AG10803 (cell line): ENCODE measurements at places on chromosomes 11 and 22.

DNA sequence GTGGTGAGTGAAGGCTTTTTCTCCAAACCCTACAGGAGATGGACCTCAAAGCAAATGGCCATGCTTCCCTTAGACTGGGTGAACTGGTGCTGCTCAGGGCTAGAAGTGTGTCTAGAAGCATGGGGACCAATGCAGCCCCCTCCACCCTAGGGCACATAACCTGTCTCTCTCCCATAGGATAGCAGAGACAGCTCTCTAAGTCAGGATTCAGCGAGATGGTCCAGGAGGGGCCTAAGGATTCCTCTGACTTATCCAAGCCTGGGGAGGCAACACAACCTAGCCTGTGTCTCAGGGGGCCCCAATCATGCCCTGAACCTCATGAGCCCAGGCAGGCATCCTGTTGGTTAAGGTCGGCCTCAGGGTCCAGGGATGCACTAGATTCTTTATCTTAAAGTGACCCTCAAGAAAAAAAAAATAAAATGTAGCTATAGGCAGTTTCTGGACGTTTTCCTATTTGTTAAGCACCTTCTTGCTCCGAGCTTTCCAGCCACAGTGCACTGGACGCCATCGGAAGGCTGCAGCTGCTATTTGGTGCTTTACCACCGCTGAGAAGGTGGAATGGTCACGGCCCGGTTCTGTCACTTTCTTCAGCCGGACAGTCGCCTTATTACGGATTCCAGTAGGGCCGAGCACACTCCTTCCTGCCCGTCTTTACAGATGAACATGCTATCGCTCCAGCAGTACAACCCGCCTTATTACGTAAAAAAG lies 5.0 kb upstream of the CCND1 start:
- DNase-seq = no peak

- DNase-seq = peak; percentile 41
Measured at GRCh38 chr22:30262917-30263741, 3.5 kb downstream of the OSM start.

DNA sequence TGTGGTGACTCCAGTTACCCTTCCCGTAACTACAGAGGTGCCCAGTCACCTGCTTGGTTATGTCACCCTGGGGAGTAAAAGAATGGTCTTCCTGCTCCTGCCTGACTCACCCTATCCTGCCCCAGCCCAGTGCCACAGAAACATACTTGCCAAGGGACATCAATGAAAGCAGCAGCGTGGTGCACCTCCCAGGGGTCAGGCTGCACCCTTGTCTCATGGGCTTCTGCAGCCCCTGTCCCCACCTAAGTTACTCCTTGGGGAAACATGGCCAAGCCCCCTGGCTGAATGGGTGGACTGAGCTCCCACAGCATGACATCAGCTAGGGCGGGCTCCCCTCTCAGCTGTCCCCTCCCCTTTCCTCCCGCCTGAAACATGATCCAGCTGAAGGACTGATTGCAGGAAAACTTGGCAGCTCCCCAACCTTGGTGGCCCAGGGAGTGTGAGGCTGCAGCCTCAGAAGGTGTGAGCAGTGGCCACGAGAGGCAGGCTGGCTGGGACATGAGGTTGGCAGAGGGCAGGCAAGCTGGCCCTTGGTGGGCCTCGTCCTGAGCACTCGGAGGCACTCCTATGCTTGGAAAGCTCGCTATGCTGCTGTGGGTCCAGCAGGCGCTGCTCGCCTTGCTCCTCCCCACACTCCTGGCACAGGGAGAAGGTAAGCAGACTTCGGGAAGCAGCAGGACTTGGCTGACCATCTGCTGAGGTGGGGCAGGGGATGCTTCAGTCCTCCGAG lies at the start of gene HTR3A:
Gene HTR3A, plus strand, starts transcription at position 368 of the 730 bp plus-strand sequence. Its CDS starts 218 bp downstream, at position 586.
- DNase-seq = no peak

- DNase-seq = peak; percentile 97
Measured at GRCh38 chr11:27213232-27213660, 149.8 kb downstream of the CCDC34 start.

- DNase-seq = no peak
Measured at GRCh38 chr11:31652528-31652927, 143.0 kb downstream of the ELP4 start.

- DNase-seq = peak; percentile 49
Measured at GRCh38 chr22:26702906-26703830, 45.8 kb downstream of the MIAT start.

DNA sequence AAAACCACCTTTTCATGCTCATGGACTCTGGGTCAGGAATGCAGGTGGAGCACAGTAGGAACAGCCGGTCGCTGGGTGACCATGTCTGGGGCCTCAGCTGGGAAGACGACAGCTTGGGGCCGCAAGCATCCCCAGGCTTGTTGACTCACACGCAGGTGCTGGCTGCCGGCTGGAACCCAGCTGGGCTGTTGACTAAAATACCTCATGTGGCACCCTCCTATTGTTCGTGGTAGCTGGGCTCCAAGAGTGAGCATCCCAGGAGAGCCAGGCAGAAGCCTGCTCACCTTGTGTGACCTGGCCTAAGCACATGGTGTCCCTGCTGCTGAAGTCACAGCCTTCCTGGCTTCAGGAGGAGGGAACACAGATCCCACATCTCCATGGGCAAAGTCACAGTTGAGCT lies 9.4 kb downstream of the DPP3 start:
- no peak for DNase-seq

DNA sequence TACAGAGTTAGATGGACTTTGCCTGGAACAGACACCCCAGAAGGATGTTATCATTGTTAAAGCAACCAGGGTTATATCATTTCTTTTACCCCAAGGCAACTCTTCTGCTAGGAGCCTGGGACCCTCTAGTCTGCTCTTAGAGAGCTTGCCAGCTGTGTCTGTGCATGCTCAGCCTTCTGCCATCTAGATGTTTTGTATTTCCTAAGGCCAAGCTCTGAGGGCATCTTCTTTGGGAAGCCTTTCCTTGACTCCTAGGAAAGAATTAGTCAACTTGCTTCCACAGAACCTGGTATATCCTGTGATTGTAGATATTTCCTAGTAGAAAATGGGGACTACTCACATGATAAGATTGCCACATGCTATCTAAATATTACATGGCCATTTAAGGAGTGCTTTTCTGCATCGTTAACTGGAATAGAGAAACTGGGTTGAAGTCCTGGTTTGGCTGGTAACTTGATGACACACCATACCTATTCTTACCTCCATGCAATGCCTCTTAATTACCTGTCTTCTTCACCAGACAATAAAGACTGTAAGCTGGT lies 87.6 kb downstream of the STIM1 start:
- DNase-seq = no peak

DNA sequence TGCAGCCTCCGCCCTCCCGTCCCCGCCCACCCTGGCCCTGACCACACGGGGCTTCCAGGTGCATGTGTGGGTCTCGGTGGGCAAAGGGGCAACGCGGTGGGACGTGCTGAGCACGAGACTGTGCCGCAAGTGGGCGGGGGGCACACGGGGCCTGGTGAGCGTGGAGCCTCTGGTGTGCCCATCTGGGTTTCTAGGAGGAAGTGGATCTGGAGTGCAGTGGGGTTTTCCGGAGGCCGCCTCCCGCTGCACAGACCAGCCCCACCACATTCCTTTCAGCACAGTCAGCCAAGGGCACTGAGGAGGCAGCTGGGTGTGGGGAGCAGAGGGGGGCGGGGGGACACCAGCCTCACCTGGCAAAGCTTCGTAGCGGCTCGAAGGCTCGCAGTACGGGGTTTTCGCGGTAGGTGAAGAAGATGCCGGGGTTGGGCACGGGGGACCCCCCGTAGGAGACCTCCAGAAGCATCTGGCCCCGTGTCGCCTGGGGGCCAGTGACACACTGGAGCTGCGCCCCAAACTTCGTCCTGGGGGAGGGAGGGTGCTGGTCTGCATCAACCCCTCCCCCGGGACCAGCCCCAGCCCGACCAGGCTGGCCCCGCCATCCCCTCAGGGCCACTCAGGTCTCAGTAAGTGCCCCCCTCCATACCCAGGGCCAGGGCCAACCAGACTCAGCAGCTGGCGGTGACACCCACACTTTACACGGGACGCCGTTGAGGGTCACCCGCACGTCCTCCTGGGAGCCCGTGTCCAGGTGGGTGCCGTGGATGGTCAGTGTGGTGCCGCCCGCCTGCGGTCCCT lies 12.4 kb upstream of the MAPK11 start:
- peak; percentile 68 for DNase-seq

GRCh38 chr11:20397281-20397680 lies 9.8 kb downstream of the PRMT3 start:
- DNase-seq = peak; percentile 69

- peak; percentile 13 for DNase-seq
Measured at GRCh38 chr11:131691181-131692041, 321.0 kb downstream of the NTM start.

DNA sequence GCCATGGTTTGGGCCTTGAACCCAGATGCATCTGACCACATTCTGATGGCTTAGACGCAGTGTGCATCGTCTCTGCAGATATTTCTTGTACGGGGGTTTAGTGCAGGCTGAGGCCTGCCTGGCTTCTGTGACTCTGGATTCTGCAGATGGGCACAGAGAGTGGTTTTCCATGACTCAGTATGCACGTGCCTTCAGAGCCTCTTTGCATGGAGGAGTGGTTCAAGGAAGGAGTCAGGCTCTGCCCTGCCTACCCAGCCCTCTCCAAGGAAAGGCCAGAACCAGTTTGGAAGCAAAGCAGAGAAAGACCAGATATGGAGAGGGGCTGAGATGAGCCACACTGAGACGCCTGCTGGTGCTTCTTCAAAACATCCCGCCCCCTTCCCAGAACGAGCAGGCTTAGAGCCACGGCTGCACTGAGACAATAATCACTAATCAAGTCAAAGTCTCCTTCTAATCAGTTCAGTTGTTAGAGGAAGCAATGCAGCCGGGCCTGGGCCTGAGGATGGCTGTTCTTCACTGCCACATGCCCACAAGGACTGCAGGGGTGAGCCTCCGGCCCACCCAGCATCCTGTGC lies 308.9 kb downstream of the NXPE2 start:
- DNase-seq = no peak

DNA sequence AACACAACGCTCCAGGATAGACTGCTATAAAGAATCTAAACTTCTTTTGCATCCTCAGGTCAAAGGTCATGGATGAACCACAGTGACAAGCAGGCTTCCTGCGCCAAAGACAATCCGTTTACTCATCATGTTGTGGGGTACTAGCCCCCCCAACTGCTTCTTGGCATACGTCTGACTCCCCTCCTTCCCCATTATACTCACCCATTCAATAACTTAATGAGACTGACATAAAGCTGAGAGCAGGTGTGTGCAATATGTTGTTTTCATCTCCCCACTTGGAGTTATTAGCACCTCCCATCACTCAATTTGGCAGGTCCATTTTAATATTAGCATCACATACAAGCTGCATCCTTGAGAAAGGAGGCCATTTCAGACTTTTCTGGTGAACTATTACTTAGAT lies 157.1 kb downstream of the CADM1 start:
- DNase-seq = no peak

DNA sequence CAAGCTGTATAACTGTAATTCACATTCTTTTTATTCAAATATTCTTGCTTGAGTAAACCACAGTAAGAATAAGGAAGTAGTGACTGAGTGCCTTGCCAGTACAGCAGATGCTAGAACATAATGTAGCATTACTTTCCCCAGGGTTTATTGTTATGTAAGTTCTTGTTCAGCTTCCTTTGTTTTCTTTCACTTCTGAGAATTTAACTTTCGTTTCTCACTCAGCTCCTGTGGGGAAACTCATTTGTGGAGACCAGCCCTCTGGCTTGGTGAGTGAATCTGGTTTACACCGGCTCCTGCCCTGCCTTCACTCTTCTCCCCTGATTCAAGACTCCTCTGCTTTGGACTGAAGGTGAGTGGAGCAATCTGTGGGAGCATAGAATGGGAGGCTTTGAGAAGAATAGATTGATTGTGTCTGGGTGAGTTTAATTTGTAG lies at the start of gene TRIM22:
Gene TRIM22, plus strand, starts transcription at position 240 of the 433 bp plus-strand sequence. CDS start 6,443 bp downstream, outside the sequence.
- peak; percentile 91 for DNase-seq

- DNase-seq = peak; percentile 60
Measured at GRCh38 chr11:96199563-96200025, 143.4 kb downstream of the MAML2 start.

DNA sequence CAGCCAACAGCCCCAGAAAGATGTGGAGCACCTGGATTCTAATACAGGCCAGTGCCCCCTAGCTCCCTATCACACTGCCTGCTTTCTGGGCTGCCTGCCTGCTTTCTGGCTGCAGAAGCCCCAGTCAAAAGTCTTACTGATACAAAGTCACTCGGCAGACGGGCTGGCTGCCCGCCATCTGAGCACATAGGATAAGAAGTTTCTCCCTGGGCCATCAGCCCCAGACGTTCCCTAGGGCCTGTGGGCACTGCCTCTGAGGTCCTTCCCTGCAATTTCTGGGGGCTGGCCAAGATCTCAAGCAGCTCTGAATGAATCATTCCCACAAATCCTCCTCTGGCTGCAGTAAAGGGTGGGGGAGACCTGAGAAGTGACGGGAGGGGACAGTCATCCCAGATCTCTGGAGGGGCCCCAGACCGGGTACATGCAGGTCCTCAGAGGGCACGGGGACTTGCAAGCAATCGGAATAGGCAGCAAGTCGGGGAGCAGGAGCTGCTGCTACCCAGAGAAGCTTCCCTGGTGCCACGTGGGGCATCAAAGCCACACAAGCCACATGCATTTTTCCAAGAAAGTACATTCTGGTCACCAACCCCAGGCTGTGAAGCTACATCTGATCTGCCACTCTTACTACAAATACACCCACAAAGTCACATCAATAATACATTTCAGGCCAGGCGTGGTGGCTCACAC lies 4.7 kb downstream of the TPST2 start:
- DNase-seq = peak; percentile 86

DNA sequence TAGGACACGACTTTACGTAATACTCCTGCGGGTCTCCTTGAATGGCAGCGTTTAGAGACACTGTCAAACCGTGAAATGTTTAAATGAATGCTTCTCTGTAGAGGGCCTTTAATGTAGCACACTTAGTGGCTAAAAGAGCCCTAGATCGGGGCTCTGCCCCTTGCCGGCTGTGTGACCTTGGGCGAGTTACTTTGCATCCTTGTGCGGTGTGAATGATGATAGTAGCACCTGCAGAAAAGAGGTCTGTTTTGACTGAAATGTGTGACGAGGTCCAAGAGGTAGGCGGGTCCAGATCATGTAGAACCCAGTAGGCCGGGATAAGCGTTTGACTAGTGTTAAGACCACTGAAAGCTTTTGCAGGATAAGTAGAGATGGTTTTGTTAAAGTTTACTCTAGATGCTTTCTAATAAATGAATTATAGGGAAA lies 866 bp downstream of the MED17 start:
- DNase-seq = no peak

DNA sequence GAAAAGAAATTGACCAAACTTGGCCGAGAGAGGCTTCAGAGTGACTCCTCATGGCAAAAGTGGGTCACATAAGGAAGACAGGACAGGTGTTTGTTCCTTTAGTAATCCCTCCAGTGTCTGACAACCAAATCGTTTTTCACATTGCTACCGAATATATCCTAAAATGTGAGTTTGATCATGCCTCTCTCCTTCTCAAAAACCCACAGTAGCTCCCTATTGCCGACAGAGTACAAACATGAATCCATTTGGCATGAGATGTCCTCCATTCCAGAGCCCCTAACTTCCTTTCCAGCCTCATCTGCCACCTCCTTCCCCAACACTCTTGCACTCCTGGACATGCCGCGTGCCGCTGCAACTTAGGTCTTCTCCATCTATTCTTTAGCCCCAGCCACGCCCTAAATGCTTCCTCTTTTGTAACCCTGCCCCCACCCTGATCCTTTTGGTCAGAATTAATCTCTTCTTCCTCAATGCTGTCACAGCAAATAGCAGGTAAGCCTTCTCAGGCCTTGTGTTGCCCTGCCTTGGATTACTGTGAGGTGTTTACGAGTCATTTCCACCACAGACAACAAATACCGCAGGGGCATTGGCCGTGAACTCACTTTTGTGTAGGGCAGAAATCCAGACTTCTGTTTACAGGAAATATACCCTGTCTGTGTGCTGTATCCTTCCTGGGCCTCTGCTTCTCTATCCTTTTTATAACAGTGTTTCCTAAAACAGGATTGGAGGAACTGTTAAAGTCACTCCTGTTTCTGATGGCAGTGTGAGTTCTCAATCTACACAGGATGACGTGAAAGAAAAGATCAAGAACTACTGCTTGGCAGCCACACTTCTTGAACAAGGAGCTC lies 66.0 kb upstream of the FTH1 start:
- peak; percentile 14 for DNase-seq
